ENCODE measurements at places on chromosomes 2 and 18. TPM values are rescaled to one million over a fixed set of nuclear protein-coding genes. Genes with fewer than 3 reads are reported as not detected.

Gene ERICH2
- total RNA-seq = 2.5 TPM

Gene CAPN13
- total RNA-seq = not detected

Gene EML6
- total RNA-seq = 0.63 TPM

Gene PSMA8
- not detected for total RNA-seq

Data from foreskin keratinocyte (primary cell).